Heart left ventricle (tissue), 16 donors: ENCODE measurements at places on chromosomes 4 and X.

DNA sequence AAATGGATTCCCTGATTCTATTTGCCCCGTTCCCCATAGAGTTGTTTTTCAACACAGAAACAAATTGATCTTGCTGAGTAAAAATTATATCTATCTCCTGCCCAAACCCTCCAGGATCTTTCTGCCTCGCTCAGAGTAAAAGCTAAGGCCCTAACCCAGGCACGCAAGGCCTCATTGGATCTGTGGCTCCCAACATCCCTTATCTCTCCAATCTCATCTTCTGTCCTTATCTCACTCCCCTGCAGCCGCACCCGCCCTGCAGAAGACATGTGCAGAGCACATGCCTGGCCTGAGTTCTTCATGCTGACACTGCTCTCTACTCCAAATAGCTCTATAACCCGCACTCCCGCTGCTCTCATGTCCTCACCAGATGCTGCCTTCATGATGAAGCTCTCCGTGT, 543.8 kb upstream of the ZFP42 start:
- no peak for DNase-seq

DNA sequence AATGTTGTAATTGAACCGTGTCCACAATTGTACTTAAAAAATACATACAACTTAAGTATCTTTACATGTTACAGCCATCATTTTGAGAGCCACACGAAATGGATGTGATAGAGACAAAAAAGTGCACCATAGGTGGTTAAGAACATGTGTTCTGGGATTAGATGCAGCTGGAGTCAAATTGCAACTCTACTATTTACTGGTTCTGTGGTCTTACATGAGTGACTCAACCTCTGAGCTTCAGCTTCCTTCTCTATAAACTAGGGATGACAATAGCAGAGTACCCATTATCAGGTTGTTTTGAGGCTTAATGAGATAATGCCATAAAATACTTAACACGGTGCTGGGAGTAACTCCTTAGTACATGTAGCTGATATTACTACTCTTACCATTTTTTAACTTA, 130.4 kb downstream of the IDS start:
- DNase-seq = no peak

DNA sequence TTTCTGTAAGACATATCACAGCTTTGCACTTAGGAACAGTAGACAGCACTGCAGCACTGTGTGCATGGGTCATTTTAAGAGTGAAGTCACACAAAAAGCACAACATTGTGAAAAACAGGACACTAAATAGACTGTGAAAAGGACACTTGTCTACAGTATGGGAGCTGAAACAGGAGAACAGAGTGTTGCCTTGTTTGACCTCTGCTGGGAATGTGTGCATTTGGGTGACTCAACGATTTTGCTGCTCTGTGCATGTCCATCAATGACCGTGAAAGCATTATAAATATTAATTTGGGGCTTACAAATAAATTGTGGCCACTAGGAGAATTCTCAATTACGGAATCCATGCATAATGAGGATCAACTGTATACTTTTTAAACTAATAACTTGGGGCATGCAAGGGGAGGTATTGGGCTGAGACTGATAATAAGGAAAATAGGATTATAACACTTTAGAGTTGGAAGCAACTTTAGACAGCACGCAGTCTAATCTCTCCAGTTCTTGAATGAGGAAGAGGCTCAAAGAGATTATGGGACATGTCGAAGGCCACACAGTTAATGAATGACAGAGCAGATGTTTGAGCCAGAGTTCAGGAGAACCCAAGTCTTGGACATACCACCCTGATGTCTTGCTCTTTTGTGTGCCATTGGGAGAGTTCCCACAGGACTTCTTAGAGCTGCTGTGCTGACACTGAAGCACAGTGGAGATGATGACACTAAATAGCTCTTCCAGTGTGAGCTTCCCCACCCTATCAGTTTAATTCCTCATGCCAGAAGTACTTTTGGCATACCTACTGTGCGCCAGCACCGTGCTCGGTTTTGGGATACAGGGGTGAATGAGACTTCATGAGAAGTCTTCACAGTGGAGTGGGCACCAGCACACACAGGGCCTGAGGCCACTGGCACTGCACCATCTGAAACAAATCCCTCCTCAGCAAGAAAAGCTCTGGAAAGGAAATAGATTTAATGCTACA, 79.3 kb downstream of the FRAS1 start:
- DNase-seq = no peak

DNA sequence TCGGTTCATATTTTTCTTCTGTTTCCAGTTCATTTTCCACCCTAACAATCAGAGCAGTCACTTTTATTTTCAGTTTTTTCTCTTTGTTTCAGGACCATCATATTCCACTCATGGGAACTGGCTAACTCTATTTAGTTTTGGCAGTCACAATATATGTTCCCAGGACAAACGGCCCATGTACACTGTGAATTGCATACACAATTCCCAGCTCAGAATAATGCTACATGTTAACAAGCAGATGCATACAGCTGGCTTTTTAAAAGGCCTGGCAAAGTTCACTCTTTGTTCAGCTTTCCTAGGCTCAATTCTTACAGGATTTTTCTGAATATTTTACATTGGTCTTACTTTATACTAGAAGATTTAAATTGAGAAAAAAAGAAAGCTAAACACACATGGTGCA, 224.9 kb downstream of the ANKRD50 start:
- no peak for DNase-seq

- no peak for DNase-seq
These were observed 74.0 kb downstream of the GRIA2 start for GRCh38 chr4:157294575-157294974.

DNA sequence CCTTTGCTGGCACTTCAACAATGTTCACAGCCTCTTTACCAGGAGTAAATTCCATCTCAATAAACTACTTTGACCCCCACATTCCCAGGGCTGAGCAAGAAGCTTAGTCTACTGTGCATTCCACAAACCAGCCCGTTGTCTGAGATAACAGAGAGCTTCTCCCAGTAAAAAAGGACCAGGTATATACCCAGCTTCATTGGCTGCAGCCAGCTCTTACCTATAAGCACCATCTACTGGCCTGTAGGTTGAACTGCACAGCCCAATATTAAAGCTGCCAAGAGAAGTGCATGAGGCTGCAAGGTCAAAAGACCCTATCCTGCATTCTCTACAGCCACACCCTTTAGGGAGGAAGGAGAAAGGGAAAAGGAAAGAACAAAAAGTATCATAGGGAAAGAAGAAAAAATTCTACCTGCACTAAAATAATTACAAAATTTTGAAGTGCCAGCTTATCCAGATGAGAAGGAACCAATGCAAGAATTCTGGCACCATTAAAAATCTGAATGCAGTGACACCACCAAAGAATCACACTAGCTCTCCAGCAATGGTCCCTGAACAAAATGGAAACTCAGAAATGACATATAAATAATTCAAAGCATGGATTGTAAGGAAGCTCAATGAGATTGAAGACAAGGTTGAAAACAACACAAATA, 45.7 kb upstream of the INTU start:
- no peak for DNase-seq

- no peak for DNase-seq
These were observed 59.1 kb downstream of the SCFD2 start for GRCh38 chr4:53306729-53307128.

DNA sequence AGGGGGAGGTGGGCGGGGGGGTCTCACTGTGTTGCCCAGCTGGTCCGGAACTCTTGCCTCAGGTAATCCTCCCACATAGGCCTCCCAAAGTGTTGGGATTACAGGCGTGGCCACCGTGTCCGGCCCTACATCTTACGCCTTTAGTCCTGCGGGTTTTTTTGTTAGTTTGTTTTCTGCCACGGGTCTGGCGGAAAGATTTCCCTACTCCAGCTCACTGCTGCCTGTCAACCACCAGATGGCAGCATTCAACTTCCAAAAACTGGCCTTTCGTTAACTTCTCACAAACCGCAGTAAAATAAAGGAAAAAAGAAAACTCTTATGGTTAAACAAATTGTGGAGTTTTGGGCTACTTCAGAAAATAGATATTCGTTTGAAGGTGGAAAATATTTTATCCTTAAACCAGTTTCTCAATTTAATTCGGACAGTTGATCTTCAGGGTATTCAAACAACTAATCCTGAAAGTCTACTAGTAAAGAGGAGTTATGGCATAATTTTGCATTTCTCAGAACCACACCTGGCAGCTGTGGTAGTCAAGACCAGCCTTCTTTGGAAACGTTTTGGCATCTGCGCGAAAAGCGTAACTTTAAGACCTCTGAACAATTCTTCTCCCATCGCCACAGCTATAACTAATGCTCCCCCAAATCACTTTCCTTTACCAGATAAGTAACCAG, 41.1 kb downstream of the LUZP4 start:
- DNase-seq = no peak
